ENCODE measurements at places on chromosomes 11 and 22.

DNA sequence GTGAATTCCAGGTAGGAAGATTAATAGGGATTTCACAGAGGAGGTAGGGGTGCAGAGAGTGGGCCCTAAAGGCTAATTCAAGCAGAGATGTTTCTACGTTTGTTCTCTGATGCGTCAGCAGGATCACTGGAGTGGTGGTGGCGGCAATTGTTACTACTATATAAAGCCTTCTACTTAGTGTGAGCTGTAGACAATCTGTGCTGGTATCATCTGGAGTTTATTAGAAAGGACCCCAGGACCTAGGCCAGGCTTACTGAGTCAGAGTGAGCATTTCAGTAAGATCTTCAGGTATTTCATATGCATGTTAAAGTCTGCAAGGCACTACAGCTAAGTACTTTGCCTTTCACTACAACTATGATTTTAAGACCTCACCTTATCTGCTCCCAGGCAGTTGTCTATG lies 59.5 kb downstream of the USP35 start:
- no peak for DNase-seq

GRCh38 chr11:122744357-122744756 lies 88.8 kb downstream of the UBASH3B start:
- DNase-seq = no peak

- no peak for DNase-seq
Measured at GRCh38 chr11:66607126-66607834, 9.2 kb upstream of the RBM14 start.

DNA sequence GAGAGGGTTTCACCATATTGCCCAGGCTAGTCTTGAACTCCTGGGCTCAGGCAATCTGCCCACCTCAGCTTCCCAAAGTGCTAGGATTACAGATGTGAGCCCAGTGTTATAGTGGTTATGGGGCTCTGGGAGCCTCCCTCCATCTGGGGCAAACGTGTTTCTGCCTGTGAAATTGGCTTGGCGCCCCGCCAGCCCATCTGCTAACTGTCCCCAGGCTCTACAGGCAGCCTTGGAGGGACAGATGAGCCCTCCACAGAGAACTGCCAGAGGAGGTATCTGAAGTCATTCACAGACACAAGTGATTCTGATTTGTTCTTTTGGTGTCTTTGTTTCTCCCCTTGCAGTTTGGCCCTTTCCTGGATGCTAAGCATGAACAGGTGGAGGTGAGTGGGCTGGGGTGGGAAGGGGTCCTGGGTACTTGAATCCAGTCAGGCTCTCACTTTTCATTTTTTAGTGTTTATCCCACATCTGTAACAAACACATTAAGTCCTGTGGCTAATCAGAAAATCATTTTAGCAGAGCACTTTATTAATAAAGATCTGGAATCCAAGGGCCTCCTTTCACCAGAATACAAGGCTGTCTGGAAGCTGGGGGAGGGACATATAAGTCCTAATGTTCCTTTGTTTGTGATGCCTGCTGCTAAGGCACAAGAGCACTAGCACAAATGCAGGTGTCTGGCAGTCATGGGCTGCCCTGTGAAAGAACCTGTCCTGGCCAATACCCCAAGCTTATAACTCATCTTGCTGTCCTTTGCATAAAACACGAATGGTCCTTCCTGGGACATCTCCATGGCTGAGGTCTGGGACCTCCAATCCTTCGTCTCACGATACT lies 25.7 kb upstream of the CDC42EP2 start:
- DNase-seq = peak; percentile 92

DNA sequence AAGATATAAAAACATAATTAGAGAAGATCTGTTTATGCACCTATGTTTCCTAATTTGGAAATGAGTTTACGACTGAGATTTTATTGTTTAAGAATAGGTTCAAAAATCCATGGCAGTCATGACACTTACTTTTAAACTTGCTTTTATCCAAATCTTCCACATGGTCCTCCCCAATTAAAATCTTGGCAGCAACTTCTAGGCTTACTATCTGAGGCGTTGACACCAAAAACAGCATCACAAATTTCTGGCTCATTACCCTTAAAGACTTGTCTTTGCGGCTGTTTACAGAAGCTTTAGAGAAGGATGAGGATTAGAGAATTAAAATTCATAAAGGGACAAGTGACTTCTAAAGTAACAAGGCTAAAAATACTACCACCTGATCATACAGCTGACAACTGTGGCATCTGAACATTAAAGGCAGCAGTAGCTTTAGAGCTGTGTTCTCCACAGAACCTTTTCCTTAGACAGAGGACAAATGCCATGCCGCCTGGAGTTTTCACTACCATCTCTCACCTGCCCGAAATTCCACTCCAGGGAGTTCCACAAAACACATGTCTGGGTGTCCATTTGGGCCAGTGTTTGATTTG lies 6.4 kb downstream of the E2F8 start:
- no peak for DNase-seq

DNA sequence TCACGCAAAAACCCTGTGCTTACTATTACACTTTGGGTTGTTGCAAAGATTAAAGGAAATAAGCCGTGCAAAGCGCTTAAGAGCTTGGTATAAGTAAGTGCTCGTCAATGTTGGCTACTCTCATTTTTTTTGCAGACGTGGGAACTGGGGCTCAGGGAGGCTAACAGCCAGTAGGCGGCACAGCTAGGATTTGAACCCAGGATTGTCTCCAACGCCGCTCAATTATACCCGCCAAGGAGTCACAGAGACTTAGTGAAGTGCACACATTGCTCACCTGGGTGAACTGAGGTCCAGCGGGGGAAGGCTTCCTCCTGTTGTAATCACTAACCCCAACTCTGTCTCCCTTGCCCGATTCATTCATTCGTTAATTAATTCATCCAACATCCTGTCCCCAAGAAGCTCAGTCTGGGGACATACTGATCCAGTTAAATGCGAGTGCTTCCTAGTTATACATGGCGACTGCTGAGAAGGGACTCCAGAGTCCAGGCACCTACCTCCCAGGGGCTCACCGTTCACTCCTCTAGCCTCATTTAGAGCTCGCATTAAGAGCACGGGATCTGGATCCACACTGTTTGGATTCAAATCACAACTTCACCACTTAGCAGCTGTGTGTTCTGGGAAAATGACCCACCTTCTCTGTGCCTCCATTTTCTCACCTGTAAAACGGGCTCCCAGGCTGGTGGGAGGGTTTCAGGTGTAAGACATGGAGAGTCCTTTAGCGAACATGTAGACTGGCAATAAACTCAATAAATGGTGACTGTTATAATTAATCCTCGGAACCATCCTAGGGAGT lies 838 bp upstream of the MTFP1 start:
- no peak for DNase-seq

- no peak for DNase-seq
Measured at GRCh38 chr22:48595511-48595905, 1232.2 kb downstream of the BRD1 start.

GRCh38 chr11:107385361-107385981 lies 72.2 kb downstream of the CWF19L2 start:
- DNase-seq = no peak

DNA sequence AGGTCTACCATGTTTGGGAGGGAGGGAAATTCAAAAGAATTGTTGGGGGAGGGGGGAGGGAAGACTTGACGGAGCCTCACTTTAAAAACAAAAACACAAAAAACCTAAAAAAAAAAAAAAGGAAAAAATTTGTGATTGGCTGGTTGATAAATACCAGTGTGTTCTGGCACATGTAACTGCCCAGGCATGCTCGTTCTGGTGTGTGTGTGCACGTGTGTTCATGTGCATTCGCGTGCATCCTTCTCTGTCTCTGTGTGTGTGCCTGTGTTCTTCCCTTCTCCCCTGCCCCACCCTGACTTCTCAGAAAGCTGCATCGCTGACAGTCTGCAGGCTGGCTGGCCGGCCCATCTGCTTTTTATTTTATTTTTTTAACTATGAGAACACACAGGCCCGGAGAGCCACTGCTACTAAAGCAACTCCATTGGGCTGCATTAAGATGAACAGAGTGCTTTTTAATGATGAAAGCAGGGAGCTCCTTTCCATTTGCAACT lies 22.6 kb upstream of the ADSL start:
- no peak for DNase-seq

DNA sequence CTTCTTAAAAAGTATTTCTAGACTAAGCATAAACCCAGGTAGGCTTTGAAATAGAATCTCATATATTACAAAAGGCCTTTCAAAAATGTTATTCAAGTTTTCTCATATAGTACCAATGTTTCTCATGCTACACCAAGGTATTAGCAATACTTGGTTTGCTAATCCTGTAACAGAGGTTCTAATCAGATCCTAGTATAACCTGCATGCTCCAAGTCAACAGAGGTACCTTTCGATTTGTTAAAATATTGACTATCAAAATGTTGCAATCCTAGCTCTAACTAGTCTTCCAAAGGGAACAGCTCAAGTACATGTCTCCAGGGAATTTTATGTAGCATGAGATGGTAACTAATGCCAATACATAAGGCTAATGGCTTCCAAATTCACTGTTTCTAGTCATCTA lies 98.1 kb upstream of the APOA1 start:
- no peak for DNase-seq

DNA sequence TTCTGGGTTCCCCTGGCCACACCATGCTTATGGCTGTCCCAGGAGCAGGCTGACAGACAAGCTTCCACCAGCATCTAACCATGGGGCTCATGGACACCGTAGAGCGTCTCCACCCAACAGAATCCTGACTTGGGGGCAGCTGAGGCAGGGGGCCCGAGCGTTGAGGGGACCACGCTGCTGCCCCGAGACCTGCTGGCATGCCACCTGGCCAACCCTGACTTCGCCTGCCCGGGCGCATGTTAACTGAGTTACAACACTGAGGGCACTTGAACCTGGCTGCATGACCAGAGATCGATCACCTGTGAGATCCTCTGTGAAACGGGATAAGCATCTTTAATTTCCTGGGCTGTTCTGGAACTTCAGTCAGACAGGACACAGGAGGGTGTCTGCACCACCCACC lies 13.7 kb downstream of the PPM1F start:
- no peak for DNase-seq
